Endodermal cell (in vitro differentiated cells): ENCODE measurements at places on chromosomes 4 and X.

DNA sequence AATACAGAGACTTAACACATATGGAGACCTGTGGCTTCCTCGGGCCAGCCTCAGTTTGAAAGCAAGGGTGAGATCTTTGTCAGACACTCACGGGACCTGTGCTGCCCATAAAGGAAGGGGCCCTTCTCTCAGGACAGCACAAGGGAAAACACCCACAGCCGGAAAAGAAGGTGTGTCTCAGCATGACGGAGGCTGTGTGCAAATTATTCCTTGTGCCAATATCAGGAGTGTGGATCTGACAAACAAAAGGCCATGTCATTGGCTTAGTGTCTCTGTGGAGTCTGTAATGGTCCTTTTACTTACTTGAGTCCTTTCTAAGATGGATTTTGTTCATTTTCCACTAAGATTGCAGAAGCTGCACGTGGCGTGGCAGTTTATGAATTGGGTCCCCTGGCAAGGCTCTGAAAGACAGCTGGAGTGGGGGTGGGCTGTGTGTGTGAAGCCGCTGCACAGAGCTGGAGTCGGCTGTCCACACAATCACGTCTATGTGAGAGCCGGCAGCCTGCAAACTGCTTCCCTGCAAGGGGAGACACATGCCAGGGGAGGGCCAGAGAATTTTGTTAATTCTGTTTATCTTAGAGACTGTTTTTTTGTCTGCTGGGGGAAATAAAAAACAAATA is 1.9 kb downstream of the ENPP6 start:
- no peak for DNase-seq

DNA sequence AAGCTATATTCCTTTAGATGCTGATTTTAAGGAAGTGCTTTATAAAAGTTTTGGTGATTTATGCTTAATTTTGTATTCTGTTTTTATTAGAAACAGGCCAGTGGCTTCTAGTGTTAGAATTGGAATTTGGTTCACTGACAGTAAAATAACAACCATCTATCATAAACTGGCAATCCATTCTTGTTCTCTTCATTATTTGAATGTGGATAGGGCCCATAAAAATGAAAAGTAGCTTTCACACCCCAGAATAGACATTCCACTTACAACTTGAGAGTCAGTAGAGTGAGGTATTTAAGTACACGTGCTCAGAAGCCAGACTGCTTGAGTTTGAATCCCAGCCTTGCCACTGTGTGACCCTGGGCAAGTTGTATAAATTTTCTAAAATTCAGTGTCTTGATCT is 232.4 kb upstream of the CTSO start:
- no peak for DNase-seq

DNA sequence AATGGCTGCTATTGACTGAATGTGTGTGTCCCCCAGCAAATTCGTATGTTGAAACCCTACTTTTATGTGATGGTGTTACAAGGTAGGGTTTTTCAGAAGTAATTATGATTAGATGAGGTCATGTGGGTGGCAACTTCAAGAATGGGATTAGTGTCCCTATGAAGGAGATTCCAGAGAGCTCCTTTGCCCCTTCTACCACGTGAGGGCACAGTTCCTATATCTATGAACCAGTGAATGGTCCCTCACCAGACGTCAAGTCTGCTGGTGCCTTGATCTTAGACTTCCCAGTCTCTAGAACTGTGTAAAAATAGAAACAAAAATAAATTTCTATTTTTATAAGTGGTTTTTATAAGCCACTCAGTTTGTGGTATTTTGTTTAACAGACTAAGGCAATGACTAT is 1137.6 kb upstream of the IGFBP7 start:
- peak; percentile 60 for DNase-seq

DNA sequence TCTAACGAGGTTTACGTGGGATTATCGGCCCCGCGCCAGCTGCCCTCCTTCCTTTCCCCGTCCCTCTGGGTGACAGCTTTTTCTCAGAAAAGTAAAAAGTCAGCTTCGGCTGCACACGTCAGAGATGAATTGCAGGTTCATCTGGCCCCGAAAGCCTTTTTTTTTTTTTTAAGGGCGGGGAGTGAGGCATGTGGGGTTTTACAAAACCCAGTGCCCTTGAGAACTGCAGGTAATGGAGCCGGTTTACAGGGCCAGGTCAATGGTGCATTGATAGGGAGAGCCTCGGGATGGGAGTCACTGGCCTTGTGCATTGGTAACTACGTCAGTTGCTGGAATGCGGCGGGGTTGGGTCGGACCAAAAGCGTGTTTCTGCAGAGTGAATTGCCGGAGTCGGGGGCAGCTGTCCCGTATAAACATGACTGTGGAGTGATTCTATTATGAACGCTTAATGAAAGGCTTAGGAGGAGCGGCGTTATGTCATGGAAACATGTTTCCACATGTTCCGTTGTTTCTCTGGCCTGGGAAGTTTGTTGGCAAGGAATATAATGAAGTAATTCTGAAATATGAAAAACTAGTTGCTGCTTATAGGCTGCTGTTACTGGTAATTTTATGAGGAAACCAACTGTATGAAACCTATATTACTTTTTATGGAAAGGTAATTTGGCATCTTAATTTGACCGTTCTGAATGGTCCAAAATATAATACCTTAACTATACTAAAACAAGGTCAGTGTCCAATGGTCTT is 1.1 kb downstream of the HSPA4L start:
- peak; percentile 73 for DNase-seq

DNA sequence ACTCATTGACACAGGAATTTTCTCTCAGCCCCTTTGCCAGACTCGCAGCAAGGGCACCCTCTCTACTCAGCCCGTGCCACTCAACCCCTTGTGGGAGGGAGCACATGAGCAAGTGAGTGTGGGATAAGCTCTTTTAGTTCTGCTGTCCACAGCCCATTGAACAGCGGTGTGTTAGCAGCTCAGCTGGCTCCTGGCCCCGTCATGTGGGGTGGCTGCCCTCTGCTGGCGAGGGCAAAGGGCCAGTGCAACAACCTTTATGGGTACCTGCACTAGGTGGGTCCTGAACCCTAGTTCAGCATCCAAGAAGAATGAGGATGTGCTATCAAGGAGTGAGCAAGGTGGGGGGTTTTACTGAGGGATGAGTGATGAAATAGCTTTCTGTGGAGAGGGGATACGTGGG is 85.0 kb upstream of the ZNF81 start:
- DNase-seq, result peak; percentile 78

DNA sequence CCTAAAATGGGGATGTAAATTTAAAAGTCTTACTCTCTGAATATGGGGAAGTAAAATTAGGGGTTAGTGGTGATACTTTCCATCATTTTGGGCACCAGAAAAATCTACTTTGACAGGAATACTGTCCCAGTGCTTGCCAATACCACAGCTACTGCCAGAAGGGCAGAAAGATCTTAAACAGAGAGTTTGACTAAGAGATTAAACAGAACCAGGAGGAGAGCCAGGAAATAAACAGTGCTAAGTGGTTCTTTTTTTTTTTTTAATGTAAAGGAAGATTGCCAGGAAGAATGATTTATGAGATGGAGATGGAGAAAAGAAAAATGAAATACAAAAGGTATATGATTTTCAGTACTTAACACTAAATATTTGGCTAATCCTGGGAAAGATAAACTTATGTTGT is 126.8 kb downstream of the RTL3 start:
- no peak for DNase-seq

DNA sequence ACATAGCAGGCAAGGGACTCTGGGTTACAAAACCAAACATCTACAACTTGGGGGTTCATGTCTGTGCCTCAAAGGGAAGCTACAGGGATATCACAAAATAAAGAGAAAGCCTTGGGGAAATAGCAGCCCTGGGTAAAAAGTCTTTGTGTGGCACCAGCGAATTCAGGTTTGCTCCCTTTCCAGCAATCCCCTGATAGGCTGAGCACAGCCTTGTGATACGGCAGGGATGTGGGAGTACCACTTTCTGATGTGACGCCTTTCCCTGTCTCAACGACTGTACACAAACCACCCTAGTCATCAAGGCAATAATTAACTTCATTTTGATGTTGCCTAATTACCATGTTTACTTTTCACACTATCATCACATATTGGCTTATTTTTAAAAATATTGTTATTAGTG is 164.9 kb downstream of the LDB2 start:
- DNase-seq, result no peak

- DNase-seq, result no peak
These were observed 88.7 kb downstream of the TNIP2 start for GRCh38 chr4:2667428-2667827.

DNA sequence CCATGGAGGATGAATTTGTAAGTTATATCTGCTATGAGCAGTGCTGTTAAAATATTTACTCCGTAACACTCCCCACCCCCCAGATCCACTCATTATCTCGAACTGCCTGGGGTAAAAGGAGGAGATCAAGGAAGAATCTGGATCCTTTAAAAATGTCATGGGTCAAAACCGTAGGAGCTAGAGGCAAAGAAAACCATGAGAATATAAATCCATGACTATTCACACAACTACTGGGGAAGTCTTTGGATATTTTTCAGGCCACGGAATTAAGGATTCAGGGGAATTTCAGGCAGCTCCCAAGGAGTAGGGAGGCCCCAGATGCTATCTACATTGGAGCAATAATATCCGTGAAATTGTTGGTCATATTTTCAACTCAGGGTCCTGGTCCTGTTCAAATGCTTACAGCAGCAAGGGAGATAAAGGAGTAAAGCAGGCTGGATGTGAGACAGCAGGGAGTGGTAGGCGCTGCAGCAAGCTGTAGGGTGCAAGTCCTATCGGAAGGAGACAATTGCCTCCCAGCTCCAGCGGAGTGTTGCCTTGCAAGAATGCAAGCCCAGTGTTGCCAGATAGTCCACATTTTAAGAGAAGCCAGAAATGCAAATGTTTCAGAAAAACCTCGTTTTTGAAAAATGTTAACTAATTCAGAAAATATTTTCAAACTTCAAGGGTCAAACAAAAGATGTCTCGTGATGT is 116.2 kb upstream of the KIT start:
- peak; percentile 67 for DNase-seq

DNA sequence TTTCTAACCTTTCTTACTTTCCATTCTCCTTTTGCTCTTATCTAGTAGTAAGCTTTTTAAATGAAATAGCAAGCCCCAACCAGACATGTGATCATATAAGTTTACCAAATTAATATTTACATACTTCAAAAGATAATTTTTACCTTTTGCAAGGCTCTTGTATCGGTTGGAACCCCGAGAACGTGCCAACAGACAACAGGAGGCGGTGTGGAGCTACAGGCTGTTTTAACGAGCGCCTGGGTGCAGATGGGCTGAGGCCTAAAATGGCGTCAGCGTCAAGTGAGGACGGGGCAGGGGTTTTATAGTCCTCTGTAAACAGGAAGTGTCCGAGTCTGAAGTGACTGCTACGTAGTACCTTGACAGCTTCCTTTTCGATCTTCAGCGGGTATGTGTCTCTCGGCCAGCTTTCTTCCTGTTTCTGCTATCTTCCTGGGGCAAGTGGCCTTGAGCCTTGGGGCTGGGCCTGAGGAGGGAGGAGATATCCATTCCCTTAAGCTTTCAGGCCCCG is 342.7 kb downstream of the GALNTL6 start:
- DNase-seq, result no peak

DNA sequence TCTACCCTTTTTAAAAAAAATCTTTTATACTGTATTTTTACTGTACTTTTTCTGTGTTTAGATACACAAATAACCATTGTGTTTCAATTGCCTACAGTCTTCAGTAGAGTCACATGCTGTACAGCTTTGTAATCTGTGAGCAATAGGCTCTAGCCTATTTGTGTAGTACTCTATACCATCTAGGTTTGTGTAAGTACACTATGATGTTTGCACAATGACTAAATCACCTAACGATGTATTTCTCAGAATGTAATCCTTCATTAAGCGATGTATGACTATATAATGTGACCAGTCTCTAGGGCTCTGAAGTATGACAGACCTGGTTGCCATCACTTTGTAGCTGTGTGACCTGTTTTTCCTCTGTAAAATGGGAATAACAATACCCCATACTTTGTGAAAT is 14.2 kb upstream of the DCAF4L1 start:
- DNase-seq, result no peak

GRCh38 chr4:72846280-72847111 is 223.0 kb downstream of the COX18 start:
- DNase-seq, result peak; percentile 86

DNA sequence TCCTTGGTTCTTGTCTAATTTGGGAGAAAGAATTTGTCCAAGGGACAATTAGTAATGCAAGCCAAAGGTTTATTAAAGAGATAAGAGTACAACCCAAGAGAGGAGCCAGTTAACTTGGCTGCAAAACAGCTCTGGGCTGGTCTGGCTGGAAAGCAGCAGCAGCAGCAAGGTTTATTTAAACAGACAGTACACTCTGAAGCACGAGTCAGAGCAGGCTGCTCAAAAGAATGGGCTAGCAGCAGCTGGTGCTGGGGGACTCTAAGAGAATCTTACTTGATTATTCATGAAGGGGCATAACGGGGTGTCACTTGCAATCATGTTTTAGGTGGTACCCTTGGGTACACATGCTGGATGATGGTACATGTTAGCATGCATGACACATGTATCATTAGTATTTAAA is 17.1 kb upstream of the CT47C1 start:
- DNase-seq, result no peak
